ENCODE measurements at places on chromosomes 12 and 14. TPM values are rescaled to one million over a fixed set of nuclear protein-coding genes. Genes with fewer than 3 reads are reported as not detected.

DNA sequence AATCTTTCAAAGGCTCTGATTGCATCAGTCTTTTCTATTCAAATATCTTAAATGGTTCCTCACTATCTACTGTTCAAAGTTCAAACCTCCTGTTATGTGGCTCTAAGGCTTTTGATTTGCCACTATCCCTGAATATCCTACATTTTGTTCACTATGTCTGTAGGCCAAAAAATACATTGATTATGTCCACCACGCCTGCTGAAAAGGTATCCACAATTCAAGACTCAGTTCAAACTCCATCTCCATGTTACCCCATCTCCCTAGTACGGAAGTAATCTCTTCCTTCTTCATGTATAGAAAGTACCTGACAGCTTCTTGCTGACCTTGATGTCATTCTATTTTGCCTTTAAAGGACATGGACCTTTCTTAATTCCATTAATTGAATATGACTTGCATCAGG is 24.8 kb downstream of the TAOK3 start:
- H3K27ac ChIP-seq = no peak overlapping the region
- H3K4me1 ChIP-seq = no peaks in the 10 kb centered on the region
- DNase-seq = no peak
- no peak overlapping the region for H3K4me3 ChIP-seq
- H3K27me3 ChIP-seq = no peaks in the 10 kb centered on the region

GRCh38 chr12:94053676-94054075 is 94.7 kb upstream of the PLXNC1 start:
- no peak for DNase-seq
- H3K36me3 ChIP-seq = no peaks in the 10 kb centered on the region
- no peak overlapping the region for H3K4me3 ChIP-seq
- H3K27ac ChIP-seq = no peak overlapping the region

DNA sequence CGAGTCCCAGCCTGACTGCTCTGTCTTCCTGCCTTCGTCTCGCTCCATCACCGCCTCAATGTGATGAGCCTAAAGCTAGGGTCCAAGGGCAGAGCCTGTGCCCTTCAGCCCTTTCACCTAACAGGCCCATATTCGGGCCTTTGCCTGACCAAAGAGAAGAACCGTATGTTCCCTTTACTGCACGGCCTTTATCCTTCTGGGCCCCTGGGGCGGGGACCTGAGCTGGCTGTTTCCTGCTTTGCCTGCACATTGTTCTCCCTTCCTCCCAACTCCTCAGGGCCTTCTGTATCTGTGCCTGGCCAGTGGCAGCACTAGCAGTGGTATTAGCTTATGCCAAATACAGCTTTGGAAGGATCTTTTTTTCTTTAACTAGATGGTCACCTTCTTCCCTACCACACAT is 8.5 kb upstream of the MYL6B start:
- DNase-seq = no peak
- no peak overlapping the region for H3K27ac ChIP-seq
- H3K4me3 ChIP-seq = no peak overlapping the region

GRCh38 chr14:55077170-55078151 is 26.0 kb downstream of the MAPK1IP1L start:
- no peak overlapping the region for H3K27ac ChIP-seq
- no peaks in the 10 kb centered on the region for H3K36me3 ChIP-seq
- H3K4me3 ChIP-seq = no peak overlapping the region
- H3K27me3 ChIP-seq = no peaks in the 10 kb centered on the region
- H3K4me1 ChIP-seq = peaks cover 23% of the 10 kb centered on the region

DNA sequence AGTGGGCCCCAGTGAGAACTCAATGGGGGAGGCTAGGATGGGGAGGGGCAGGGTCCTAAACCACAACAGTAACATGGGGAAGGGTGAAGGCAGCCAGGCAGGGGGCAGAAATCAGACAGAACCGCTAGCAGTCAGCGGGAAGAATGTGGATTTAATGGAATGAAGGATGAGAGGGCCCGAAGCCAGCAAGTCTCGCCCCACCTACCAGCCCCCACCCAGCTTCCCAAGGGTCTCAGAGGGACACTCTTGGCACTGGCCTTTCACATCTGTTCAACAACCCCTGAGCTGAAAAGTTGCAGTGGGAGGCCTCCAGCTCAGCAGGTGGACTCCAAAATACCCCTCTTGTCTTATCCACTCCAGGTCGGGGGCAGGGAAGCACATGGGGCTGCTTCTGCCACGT is 6.5 kb upstream of the SLC6A12 start:
- H3K4me1 ChIP-seq = no peaks in the 10 kb centered on the region
- H3K27me3 ChIP-seq = peaks cover 11% of the 10 kb centered on the region
- H3K36me3 ChIP-seq = no peaks in the 10 kb centered on the region
- no peak for DNase-seq
- no peak overlapping the region for H3K4me3 ChIP-seq

DNA sequence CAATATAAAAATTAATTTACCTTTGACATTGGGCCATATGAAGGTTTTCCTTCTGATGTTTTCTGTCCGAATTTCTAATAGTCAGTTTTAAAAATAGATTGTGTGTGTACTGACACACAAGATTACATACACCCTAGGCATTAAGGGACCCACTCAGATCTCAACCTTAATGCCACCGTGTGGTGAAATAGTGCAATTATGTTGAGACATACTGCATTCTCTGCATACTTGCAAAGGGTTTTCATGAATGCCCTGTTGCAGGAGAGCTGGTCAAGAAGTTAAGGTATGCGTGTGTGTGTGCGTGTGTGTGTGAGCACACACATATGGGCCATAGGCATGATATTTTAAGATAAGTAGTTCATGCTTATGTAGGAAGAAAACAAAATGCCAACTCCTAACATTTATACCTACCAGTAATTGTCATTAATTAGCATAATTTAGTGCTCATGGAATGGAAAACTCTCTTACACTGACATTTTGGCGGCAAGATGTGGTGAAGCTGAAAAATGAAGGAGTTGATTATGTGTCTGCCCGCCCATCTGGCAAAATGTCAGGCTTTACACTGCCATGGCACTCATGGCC is 58.8 kb downstream of the PIK3C2G start:
- peaks cover 6% of the 10 kb centered on the region for H3K4me1 ChIP-seq
- H3K27me3 ChIP-seq = no peaks in the 10 kb centered on the region
- peak; percentile 82 for DNase-seq

DNA sequence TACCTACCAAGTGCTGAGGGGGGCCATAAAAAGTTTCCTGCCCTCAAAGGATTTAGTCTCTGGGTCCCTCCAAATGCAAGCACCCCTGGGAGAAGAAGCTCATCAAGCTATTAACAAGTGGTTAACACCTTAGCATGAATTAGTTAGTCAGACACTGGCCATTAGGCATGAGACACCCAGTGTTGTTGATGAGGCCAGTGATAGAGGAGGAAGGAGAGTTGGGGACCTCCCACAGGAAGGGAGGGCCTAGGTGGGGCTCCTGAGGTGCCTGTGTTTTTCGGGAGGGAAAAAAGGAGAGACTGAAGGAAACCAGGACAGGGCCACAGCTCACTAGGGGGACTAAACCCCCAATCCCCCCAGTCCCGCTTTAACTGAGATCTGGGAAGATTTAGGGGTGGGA is 4.5 kb upstream of the KRT71 start:
- H3K36me3 ChIP-seq = no peaks in the 10 kb centered on the region
- DNase-seq = no peak
- H3K4me1 ChIP-seq = no peaks in the 10 kb centered on the region
- no peak overlapping the region for H3K4me3 ChIP-seq
- H3K27me3 ChIP-seq = peaks cover 25% of the 10 kb centered on the region
- H3K27ac ChIP-seq = no peak overlapping the region

DNA sequence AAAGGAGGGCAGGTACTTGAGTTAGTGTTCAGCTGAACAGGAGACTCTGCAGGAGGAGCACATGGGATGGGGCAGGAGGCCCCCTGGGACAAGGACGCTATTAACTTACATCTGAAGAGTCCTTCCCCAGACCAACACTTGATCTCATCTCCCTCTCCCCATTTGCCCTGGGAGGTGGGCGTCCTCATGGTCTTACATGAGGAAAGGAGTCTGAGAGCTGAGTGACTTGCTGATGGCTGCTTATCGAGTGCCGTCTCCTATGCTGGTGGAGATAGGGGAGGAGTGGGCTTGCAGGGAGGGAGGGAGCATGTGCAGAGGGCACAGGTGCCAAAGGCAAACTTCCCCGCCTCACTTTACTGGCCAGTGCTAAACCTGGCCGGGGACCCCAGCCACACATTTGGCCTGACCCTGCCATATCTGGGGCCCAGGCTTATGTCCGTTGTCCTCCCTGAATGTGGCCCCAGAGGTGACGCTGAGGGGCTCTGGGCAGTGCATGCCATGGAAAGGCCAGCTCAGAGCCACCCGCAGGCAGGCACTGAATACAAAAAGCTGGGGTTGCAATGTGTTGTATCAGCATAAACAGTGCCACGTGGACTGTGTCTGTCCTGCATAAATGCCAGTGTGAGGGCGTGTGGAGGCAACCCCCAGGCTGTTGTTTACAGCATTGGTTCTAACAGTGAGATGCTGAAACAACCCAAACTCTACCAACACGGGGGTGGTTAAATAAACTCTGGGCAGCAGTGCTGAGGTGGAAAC is 29.4 kb downstream of the FAIM2 start:
- no peak for DNase-seq
- H3K4me1 ChIP-seq = peaks cover 11% of the 10 kb centered on the region
- no peaks in the 10 kb centered on the region for H3K36me3 ChIP-seq
- H3K4me3 ChIP-seq = no peak overlapping the region
- no peak overlapping the region for H3K27ac ChIP-seq
- peaks cover 4% of the 10 kb centered on the region for H3K27me3 ChIP-seq

DNA sequence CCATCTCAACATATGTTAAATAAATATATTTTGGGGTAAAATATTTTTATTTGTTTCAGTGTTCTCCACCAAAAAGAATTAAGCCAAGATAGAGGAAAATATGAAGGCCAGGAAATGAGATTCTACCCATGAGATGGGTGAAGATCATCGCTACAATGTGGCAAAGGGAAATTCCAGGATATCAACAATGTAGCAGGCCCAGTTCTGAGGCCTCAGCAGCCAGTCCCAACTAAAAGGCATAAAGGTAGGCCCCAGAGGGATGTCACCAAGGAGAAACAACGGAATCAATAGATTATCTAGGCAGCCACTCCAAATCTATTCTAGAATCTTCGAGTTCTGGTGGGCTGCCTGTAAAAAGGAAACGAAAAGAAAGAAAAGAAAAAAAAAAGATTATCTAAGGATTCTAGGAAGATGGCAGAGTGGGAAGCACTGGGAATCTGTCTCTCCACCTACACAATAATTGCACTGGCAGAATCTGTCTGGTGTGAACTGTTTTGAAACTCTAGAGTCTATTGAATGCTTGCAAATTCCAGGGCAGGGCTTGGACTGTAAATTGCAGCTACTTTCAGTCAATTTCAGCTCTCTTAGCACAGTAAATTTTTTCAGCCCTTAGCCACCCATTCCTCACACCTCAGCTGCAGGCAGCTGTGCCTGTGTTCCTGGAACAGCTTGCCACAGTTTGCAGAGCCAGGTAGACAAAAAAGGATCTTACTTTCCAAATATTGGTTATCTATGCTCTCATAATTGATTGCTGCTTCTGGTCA is 33.1 kb upstream of the MMP19 start:
- DNase-seq = no peak
- peaks cover 3% of the 10 kb centered on the region for H3K4me1 ChIP-seq
- no peaks in the 10 kb centered on the region for H3K27me3 ChIP-seq
- no peaks in the 10 kb centered on the region for H3K36me3 ChIP-seq

DNA sequence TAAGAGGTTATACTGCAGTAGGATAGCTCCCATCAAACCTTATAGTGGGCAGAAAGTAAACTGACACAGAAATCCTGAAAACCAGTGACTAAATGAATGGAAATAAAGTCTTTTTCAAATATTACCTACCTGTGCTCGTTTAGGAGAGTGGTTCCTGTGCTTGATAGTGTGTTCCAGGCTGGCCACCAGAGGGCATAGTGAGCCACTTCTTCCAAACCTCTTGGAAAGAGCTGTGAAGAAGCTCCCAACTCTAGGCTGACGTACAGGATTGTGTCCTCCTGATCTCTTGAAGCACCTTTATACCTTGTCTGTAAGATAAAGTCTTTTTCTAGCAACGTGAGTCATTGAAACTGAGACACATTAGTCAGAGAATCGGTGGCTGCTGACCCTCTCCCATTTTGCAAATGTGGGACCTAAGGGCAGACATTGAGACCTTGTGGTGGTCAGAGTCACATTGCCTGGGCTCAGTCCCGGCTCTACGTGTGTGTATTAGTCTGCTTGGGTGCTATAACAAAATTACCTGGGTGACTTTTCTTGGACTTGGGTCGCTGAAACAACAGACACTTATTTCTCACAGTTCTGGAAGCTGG is 17.6 kb downstream of the TDP1 start:
- H3K27me3 ChIP-seq = no peaks in the 10 kb centered on the region
- H3K36me3 ChIP-seq = peaks cover 66% of the 10 kb centered on the region
- H3K4me3 ChIP-seq = no peak overlapping the region
- no peak overlapping the region for H3K27ac ChIP-seq
- H3K4me1 ChIP-seq = no peaks in the 10 kb centered on the region
- DNase-seq = peak; percentile 36

GRCh38 chr12:96044017-96044942 is 8.9 kb upstream of the LTA4H start:
- H3K27me3 ChIP-seq = peaks cover 2% of the 10 kb centered on the region
- DNase-seq = peak; percentile 64
- H3K4me1 ChIP-seq = peaks cover 17% of the 10 kb centered on the region
- H3K4me3 ChIP-seq = no peak overlapping the region
- no peaks in the 10 kb centered on the region for H3K36me3 ChIP-seq

DNA sequence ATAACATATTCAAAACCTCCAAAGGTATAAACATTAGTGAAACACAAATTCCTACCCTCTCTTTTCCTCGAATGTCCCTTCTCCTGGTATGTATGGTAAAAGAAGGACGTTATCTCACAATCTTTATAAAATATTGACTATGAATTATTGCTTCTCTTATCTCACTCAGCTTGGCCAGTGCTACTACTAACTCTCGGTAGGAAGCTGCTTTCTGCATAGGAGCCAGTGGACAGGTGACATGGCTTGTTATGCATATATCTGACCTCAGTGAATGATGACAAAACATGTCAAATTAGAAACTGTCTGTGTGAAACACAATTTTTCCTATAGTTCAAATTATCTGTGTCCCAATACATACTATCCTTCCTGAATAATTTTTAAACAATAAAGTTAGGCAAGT is 48.5 kb upstream of the FLRT2 start:
- no peak for DNase-seq
- H3K27me3 ChIP-seq = no peaks in the 10 kb centered on the region
- H3K4me1 ChIP-seq = peaks cover 6% of the 10 kb centered on the region
- no peak overlapping the region for H3K27ac ChIP-seq
- no peaks in the 10 kb centered on the region for H3K36me3 ChIP-seq

- no peaks in the 10 kb centered on the region for H3K4me1 ChIP-seq
- H3K36me3 ChIP-seq = no peaks in the 10 kb centered on the region
- H3K27me3 ChIP-seq = no peaks in the 10 kb centered on the region
- peak overlapping the region; percentile 93 for H3K4me3 ChIP-seq
These were observed 19.0 kb upstream of the RNASE12 start for GRCh38 chr14:20610002-20610765.

GRCh38 chr12:33357181-33357580 is 82.4 kb downstream of the SYT10 start:
- no peaks in the 10 kb centered on the region for H3K36me3 ChIP-seq
- H3K27me3 ChIP-seq = no peaks in the 10 kb centered on the region
- no peak overlapping the region for H3K27ac ChIP-seq
- no peak overlapping the region for H3K4me3 ChIP-seq
- H3K4me1 ChIP-seq = no peaks in the 10 kb centered on the region

GRCh38 chr14:76812093-76812421 is 625 bp downstream of the ANGEL1 start:
- peak overlapping the region; percentile 79 for H3K4me3 ChIP-seq
- peaks cover 19% of the 10 kb centered on the region for H3K4me1 ChIP-seq
- DNase-seq = no peak

- no peak overlapping the region for H3K4me3 ChIP-seq
- peaks cover 20% of the 10 kb centered on the region for H3K36me3 ChIP-seq
- H3K4me1 ChIP-seq = no peaks in the 10 kb centered on the region
- H3K27me3 ChIP-seq = no peaks in the 10 kb centered on the region
- no peak overlapping the region for H3K27ac ChIP-seq
These were observed 11.7 kb downstream of the CINP start for GRCh38 chr14:102351023-102351422.

USP15 gene
- 81.9 TPM for total RNA-seq

PPP1R1A gene
- total RNA-seq = 0.58 TPM

OR10A7 gene
- not detected for total RNA-seq

TSHR gene
- total RNA-seq = not detected

SLCO1B1 gene
- total RNA-seq = not detected
